ENCODE measurements at places on chromosomes 3 and 15. TPM values are rescaled to one million over a fixed set of nuclear protein-coding genes. Genes with fewer than 3 reads are reported as not detected.

The COL6A5 gene
- total RNA-seq: not detected

The ZNF660 gene
- total RNA-seq: 0.06 TPM

The NDN gene
- not detected for total RNA-seq

The VGLL4 gene
- total RNA-seq: 32.9 TPM

The ITPR1 gene
- total RNA-seq: 4.8 TPM

DNA sequence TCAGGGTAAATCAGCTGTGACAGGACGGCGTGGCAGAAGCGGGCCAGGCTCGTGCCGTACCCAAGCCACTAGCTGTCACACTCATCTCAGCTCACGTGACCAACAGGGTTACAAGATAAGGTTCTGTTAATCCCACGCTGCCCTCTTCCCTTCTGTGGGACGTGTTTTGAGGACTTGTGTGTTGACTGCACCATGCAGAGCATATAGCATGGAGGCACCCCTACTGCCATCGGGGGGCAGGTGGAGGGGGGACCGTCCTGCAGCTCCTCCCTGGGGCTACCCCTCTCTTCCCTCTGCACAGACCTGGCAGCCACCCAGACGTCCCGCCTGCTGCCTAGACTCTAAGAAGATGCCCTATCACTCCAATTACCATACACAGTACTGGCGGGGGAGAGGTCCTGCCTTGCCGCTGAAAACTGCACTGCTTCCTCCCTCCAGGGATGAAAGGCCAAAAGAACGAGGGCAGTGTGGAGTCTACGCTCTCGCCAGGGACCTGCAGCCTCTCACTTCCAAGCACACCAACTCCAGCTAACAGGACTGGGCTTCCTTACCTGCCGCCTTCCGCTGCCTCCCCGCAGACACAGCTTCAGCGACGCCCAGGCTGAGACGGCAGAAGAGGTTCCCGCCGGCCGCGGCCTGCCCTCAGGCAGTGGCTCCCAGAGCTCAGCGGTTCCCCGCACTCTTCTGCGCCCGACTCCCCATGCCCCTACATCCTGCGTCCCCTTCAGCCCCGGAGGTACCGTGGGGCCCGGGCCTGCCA, at the start of gene TNK2:
TNK2 (minus strand) TSS at position 618 of the 760 bp plus-strand sequence. CDS start 19,963 bp downstream, outside the sequence.
- H3K4me1 ChIP-seq: peaks cover 51% of the 10 kb centered on the region
- peak within 1 kb of the TSS; percentile 86 for H3K4me3 ChIP-seq
- 0 out of 2 replicates have a peak, but pooled peaks cover 5% of the 10 kb centered on the region for H3K36me3 ChIP-seq
- DNase-seq: no peak

- H3K4me3 ChIP-seq: no peak overlapping the region
- H3K27me3 ChIP-seq: no peaks in the 10 kb centered on the region
- H3K36me3 ChIP-seq: no peaks in the 10 kb centered on the region
- DNase-seq: no peak
- no peaks in the 10 kb centered on the region for H3K4me1 ChIP-seq
- H3K27ac ChIP-seq: no peak overlapping the region
These were observed 324.0 kb downstream of the GAP43 start for GRCh38 chr3:115947325-115947724.

The PAQR5 gene
- total RNA-seq: 0.60 TPM

GRCh38 chr3:52006017-52006819, 10.5 kb upstream of the RPL29 start:
- H3K27ac ChIP-seq: peak overlapping the region; percentile 58
- H3K27me3 ChIP-seq: peaks cover 5% of the 10 kb centered on the region
- H3K4me3 ChIP-seq: peak overlapping the region; percentile 32
- no peak for DNase-seq
- H3K36me3 ChIP-seq: no peaks in the 10 kb centered on the region

The CMC1 gene
- 21.1 TPM for total RNA-seq

DNA sequence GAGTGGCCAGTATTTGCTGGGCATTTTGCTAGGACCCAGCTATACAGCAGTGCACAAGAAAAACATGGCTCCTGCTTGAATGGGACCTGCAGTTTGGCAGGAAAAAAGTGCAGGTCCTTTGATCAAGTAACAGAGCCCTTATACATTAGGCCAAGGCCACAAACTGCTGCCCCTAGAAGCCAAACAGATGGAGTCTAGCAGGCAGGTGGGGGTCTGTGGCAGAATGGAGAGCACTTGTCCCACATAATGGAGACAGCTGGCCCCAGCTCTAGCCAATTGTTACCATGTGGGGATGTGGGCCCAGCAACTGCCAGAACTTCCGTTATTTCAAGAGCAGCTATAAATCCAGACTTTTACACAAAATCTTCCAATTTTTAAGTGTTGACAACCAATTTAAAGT, 79.3 kb downstream of the SHQ1 start:
- H3K36me3 ChIP-seq: 0 out of 2 replicates have a peak, but pooled peaks cover 4% of the 10 kb centered on the region
- H3K27me3 ChIP-seq: no peaks in the 10 kb centered on the region
- H3K4me1 ChIP-seq: no peaks in the 10 kb centered on the region
- no peak overlapping the region for H3K27ac ChIP-seq
- no peak overlapping the region for H3K4me3 ChIP-seq

- peak; percentile 52 for DNase-seq
- no peak overlapping the region for H3K4me3 ChIP-seq
- no peaks in the 10 kb centered on the region for H3K27me3 ChIP-seq
- no peaks in the 10 kb centered on the region for H3K4me1 ChIP-seq
- no peak overlapping the region for H3K27ac ChIP-seq
These were observed 53.7 kb downstream of the NMD3 start for GRCh38 chr3:161274691-161275298.

The SLC22A13 gene
- total RNA-seq: 0.18 TPM

DNA sequence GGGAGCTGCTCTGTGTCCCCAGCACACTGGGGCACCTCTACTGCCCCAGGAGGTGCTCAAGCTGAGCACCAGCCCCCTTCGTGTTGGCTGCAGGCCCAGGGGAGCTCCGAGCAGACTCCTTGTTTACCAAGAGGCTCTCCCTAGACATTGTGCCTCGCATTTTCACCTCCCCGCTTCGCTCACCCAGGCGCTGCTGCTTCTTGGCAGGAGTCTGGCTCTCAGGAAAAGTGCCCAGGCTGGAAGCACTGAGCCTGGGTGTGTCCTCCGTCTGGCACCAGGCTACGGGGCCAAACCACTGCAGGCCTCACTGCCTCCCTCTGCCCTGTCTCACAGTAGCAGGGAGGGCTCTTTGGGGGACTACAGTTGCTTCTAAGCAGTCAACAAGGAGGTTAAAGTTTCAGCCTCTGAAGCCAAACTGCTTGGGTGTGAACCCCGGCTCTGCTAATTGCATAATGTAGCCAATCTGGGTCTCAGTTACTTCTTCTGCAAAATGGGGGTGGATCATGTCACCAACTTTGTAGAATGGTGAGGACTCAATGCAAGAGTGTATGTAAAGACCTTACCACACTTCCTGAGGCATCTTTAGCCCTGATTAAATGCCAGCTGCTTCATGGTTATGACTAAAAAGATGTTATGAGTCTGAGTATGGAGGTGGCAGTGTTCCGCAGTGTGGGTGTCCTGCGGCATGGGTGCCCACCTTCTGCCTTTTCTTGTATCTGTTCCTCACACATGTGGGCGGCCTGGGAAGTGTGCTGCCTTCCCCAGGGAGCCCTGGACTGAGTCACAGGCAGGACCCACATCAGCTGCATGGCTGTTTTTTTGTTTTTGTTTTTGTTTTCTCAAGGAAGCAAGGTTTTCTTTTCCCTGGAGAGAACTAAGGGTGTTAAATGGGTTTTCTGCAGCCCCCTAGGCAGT, 88.9 kb downstream of the CLSTN2 start:
- H3K27me3 ChIP-seq: peaks cover 3% of the 10 kb centered on the region
- no peak overlapping the region for H3K27ac ChIP-seq
- DNase-seq: no peak
- no peak overlapping the region for H3K4me3 ChIP-seq

DNA sequence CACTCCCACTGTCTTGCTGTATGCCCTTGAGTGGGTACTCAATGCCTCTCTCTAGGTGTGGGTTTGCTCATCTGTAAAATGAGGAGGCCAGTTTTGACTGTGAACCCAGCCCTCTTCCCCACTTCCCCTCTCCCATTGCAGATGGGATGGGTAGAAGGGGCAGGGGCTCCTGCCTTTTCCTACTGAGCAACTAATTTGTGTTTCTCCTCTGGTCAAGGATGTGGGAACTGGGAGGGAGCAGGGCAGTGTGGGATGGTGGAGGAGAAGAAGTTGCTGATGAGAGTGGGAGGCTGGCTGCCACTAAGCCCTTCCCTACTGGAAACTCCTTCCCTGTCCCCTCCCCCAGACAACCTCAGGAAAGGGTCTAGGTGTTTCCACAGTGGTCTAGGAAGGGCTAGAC, 20.1 kb upstream of the ANKDD1A start:
- no peak overlapping the region for H3K27ac ChIP-seq
- H3K36me3 ChIP-seq: no peaks in the 10 kb centered on the region
- H3K4me1 ChIP-seq: peaks cover 43% of the 10 kb centered on the region
- H3K27me3 ChIP-seq: no peaks in the 10 kb centered on the region

- no peaks in the 10 kb centered on the region for H3K27me3 ChIP-seq
- DNase-seq: peak; percentile 96
- H3K27ac ChIP-seq: no peak overlapping the region
- H3K4me1 ChIP-seq: peaks cover 19% of the 10 kb centered on the region
- no peaks in the 10 kb centered on the region for H3K36me3 ChIP-seq
These were observed 91.4 kb downstream of the NFKBIZ start for GRCh38 chr3:101940521-101941317.

- peaks cover under 1% of the 10 kb centered on the region for H3K36me3 ChIP-seq
- peaks cover 20% of the 10 kb centered on the region for H3K4me1 ChIP-seq
- H3K27me3 ChIP-seq: peaks cover 2% of the 10 kb centered on the region
These were observed 15.3 kb upstream of the PTPN23 start for GRCh38 chr3:47365213-47366153.

The MKRN3 gene
- total RNA-seq: not detected

DNA sequence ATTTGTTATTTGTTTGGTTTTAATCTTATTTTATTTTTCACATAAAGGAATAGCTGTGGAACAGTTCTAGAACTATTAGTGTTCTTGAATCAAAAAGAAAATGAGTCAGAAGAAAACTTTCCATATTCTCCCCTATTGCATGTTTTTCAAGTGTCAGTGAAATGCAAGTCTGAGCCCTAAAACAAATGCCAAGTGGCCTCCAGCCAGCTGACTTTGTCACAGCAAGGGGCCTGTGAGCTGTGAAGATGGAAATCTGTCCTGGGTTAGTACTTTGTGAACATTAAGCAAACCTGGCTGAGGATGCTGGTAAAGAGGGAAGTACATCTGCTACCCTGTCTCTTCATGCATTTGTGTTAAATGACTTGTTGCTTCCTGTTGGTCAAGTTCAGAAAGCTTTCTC, 14.2 kb downstream of the LRRC49 start:
- peaks cover 63% of the 10 kb centered on the region for H3K36me3 ChIP-seq
- no peaks in the 10 kb centered on the region for H3K27me3 ChIP-seq
- no peak overlapping the region for H3K4me3 ChIP-seq
- H3K4me1 ChIP-seq: peaks cover 23% of the 10 kb centered on the region
- H3K27ac ChIP-seq: peak overlapping the region; percentile 47
- DNase-seq: peak; percentile 18

The PARL gene
- 73.6 TPM for total RNA-seq

GRCh38 chr3:28348265-28348628, 274 bp upstream of the ZCWPW2 start:
- no peak for DNase-seq
- H3K4me1 ChIP-seq: peaks cover 47% of the 10 kb centered on the region
- peaks cover 23% of the 10 kb centered on the region for H3K36me3 ChIP-seq
- peak overlapping the region; percentile 96 for H3K27ac ChIP-seq

GRCh38 chr3:183533412-183534132, 21.9 kb downstream of the KLHL6 start:
- H3K27me3 ChIP-seq: peaks cover 21% of the 10 kb centered on the region
- no peaks in the 10 kb centered on the region for H3K36me3 ChIP-seq
- H3K4me3 ChIP-seq: peak overlapping the region; percentile 56
- no peak for DNase-seq
- peaks cover 29% of the 10 kb centered on the region for H3K4me1 ChIP-seq

DNA sequence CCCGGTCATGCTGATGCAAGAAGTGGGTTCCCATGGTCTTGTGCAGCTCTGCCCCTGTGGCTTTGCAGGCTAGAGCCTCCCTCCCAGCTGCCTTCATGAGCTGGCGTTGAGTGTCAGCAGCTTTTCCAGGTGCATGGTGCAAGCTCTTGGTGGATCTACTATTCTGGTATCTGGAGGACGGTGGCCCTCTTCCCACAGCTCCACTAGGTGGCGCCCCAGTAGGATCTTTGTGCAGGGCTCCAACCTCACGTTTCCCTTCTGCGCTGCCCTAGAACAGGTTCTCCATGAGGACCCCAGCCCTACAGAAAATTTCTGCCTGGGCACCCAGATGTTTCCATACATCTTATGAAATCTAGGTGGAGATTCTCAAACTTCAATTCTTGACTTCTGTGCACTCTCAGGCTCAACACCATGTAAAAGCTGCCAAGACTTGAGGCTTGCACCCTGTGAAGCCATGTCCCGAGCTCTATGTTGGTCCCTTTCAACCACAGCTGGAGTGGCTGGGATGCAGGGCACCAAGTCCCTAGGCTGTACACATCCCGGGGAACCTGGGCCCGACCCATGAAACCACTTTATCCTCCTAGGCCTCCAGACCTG, 238.4 kb upstream of the MDFIC2 start:
- no peak overlapping the region for H3K27ac ChIP-seq
- peaks cover 11% of the 10 kb centered on the region for H3K27me3 ChIP-seq
- no peaks in the 10 kb centered on the region for H3K36me3 ChIP-seq

DNA sequence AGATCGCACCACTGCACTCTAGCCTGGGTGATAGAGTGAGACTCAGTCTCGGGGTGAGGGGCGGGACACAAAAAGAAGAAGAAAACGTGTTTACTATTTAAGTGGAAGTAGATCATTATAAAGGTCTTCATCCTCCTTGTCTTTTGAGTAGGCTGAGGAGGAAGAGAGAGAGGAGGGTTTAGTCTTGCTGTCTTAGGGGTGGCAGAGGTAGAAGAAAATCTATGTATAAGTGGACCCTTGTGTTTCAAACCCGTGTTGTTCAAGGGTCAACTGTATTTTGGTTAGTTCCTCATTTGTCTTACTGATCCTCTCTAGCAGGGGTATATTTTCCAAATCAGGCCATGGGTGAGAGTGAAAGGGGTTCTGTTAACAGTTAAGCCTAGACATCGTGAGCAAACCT, 40.1 kb downstream of the TRIM71 start:
- no peak overlapping the region for H3K4me3 ChIP-seq
- no peak for DNase-seq
- H3K27ac ChIP-seq: no peak overlapping the region
- H3K4me1 ChIP-seq: peaks cover 11% of the 10 kb centered on the region
- H3K27me3 ChIP-seq: peaks cover 31% of the 10 kb centered on the region
- no peaks in the 10 kb centered on the region for H3K36me3 ChIP-seq

GRCh38 chr3:9097495-9097894, 134.2 kb upstream of the RAD18 start:
- no peaks in the 10 kb centered on the region for H3K4me1 ChIP-seq
- H3K4me3 ChIP-seq: no peak overlapping the region
- no peaks in the 10 kb centered on the region for H3K36me3 ChIP-seq
- H3K27me3 ChIP-seq: peaks cover 41% of the 10 kb centered on the region
- no peak overlapping the region for H3K27ac ChIP-seq
- DNase-seq: no peak

- no peak for DNase-seq
- H3K27ac ChIP-seq: no peak overlapping the region
- no peak overlapping the region for H3K4me3 ChIP-seq
- H3K4me1 ChIP-seq: peaks cover 94% of the 10 kb centered on the region
These were observed 4.4 kb downstream of the TRAK1 start for GRCh38 chr3:42095540-42095939.
